ENCODE measurements at places on chromosomes 12 and 14.

DNA sequence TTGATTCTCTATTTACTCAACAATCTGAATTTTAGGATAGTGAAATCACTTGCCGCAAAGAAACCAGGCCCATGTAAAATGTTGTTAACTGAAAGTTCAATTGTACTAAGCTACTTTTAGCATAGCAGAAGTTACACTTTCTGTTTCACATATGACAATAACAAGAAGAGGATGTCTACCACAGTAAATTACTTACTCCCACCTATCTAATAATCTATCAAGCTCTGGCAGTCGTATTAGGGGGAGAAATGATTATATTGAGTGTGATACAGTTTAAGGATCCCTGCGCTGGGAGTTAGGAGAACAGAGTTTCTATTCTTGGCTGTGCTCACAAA lies 66.5 kb upstream of the CAND1 start:
- DNase-seq, result no peak

DNA sequence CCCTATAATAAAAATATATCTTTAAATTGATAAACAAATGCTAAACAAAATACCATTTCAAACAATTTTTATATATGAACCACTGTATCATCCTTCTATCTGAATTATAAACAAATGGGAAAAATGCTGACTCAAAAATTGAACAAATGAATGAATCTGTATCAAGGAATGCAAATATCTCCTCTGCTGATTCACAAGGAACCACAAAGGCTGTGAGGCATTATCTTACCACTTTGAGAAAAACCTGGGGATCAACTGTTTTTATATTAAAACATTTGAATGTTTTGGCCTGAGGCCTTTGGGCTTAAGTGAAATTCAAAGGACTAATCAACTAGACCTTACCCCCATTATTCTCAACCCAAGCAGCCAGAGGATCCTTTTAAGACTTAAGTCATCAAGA lies 86.3 kb downstream of the EML5 start:
- DNase-seq, result no peak

GRCh38 chr14:105622329-105622955 lies 96.1 kb downstream of the TMEM121 start:
- DNase-seq, result no peak

DNA sequence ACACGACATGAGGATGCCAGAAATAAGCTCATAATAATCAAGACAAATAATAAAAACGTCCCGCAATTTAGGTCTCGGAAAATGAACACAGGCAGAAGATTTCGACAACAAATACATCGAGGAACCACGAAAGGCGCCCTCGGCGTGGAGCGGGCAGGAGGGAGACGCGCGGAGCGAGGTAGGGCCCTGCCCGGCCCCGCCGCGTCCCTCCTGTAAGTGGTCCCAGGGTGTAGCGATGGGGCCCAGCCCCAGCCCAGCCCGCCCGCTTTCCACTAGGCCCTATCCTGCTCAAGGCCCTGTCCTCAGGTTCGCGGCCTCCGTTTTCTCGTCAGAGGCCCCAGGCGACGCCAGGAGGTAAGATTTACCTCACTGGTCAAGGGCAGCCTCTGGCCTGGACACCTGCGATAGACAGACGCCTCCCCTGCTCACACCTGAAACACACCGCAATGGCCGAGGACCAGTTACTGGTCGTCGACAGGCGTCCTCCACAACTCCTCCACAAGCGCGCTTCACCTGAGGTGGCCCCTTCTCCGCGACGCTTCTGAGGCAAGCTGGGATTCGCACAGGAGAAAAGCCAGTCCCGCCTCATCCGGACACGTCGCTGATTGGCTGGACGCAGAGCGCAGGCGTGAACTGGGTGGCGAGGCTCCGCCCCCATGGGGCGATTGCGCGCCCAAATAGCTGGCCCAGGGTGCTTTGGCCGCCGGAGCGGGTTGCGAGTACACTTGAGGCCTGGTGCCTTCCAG lies at the start of gene SYCP3:
Gene SYCP3, minus strand, starts transcription at position 543 of the 746 bp plus-strand sequence. CDS start 1,527 bp downstream, outside the sequence.
- no peak for DNase-seq

DNA sequence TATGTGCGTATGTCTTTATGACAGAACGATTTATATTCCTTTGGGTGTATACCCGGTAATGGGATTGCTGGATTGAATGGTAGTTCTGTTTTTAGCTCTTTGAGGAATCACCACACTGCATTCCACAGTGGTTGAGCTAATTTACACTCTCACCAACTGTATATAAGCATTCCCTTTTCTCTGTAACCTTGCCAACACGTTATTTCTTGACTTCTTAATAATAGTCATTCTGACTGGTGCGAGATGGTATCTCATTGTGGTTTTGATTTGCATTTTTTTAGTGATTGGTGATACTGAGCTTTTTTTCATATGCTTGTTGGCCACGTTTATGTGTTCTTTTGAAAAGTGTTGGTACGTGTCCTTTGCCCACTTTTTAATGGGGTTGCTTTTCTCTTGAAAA lies 49.7 kb downstream of the FRS2 start:
- DNase-seq, result no peak

GRCh38 chr12:82475211-82475610 lies 116.9 kb downstream of the METTL25 start:
- no peak for DNase-seq

DNA sequence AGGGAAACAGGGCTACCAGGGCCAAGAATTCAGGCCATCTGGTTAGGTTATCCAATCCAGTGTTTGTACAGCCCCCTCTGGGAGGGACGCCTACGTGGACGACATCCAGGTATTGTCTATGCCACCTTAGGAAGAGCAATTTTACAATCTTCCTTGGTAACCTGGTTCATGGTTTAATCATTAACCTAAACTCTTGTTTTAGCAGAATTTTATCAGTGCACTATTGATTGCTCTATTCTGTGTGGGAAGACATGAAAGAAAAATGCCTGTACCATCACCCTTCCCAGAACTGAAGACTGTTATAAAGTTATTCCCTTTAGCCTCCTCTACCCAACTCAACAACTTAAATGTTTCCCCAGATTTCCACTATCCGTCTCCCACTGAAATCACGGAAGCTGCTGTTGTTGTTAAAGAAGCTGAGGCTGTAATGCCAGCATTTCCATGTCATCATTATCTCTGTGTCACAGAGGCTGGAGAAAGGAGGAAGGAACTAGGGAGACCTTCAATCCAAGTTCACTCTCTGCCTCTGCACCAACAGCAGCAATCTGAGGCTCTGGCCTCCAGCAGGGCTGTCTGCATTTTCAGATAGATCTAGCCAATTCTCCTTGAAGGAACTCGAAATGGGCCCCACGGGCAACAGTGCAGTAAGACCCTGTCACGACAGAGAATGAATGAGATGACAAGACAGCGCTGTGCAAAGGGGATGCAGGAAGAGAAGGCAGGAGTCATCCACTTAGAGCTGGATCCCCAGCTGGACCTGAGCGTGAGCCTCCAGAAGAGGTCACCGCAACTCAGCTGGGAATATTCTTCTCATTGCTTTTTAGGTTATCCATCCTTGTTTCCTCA lies 183.4 kb upstream of the GZMB start:
- no peak for DNase-seq

- no peak for DNase-seq
Measured at GRCh38 chr14:31410048-31410650, 10.2 kb downstream of the HEATR5A start.

DNA sequence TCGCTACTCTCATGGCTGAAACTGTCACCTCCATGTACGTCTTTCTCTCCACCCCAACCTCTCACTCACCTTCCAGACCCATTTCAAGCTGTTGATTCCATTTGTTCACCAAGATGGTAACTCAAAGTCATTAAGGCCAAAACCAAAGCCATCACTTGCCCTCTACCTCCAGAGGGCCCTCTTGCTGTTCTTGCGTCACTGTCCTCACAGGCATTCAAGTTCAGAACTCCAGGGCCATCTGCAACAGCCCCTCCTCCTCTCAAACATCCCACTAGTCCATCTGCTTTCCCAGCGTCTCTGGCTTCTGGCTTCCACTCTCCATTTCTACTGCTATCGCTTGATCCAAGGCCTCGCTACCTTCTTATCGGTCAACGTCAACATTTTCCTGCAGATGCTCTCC lies 74.5 kb downstream of the VWF start:
- no peak for DNase-seq

Measured in omental fat pad (tissue), 4 donors.